Left ventricle myocardium inferior (tissue), 1 donor: ENCODE measurements at places on chromosomes 4 and X. TPM values are rescaled to one million over a fixed set of nuclear protein-coding genes. Genes with fewer than 3 reads are reported as not detected.
A peak's percentile ranks its signal among the peaks of the same experiment; 100 is the strongest.

GRCh38 chrX:40060356-40060845, 37.4 kb downstream of the BCOR start:
- DNase-seq: no peak

- DNase-seq: peak; percentile 82
Observed at GRCh38 chr4:7256984-7257810, 64.9 kb downstream of the SORCS2 start.

DNA sequence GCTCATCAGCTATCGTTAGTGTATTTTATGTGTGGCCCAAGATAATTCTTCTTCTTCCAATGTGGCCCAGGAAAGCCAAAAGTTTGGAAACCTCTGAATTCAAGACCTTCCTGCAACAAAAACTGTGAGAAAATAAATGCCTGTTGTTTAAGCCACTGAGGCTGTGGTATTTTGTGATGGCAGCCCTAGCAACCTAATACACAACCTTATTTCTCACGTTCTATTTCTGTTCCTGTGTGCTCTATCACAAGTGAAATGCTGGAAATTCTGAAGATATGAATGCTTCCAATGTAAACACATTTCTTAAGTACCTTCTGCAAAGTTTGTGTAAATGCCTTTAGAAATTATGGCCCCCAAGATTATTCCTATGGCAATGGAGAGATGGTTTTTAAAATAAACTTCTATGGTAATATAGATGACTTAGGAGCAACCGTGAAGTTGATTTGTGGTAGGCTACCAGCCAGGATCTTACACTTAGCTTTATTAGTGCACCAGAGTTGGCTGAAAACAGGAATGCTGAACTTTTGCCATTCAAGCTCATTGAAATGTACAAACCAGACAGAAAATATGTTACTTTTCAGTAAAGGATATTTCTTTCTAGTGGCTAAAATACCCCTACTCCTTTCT, 148.0 kb downstream of the USP46 start:
- DNase-seq: no peak

DNA sequence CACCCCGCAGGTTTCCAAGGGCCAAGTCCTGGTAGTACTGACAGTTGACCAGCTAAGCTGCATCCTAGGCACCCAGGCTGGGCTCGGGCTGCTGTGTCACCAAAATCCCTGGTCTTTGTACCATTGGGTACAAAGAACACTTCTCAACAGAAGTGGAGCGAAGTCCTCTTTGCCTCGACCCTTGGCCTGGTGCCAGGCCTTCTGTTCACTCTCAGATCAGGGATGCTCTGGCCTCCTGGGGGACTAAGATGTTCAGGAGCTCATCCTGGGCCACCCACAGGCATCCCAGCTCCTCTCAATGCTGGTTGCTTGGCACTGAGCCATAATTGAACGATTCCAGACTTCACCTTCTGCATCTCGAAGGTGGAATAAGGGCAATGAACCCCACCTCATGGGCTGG, 13.8 kb upstream of the SLC2A9 start:
- DNase-seq: no peak

GRCh38 chr4:7422898-7423180, 11.9 kb downstream of the PSAPL1 start:
- DNase-seq: no peak

- no peak for DNase-seq
Observed at GRCh38 chr4:100421361-100421978, 96.4 kb downstream of the EMCN start.

- no peak for DNase-seq
Observed at GRCh38 chr4:117421706-117422105, 336.3 kb upstream of the TRAM1L1 start.

DNA sequence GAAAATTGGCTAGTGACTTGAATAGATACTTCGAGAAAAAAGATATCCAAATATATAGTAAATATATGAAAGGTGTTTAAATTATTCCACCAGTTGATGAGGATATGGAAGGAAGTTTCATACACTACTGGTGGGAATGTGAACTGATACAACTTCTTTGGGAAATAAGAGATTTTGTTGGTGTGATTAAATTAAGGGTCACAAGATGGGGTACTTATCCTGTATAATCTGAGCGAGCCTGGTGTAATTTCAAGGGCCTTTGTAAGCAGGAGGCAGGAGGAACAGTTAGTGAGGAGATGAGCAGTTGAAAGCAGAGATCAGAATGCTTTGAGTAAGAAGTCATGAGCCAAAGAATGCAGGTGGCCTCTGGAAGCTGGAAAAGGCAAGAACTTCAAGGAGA, 192.2 kb downstream of the KCTD8 start:
- no peak for DNase-seq

GRCh38 chrX:38260231-38260630, 39.6 kb upstream of the SRPX start:
- no peak for DNase-seq

DNA sequence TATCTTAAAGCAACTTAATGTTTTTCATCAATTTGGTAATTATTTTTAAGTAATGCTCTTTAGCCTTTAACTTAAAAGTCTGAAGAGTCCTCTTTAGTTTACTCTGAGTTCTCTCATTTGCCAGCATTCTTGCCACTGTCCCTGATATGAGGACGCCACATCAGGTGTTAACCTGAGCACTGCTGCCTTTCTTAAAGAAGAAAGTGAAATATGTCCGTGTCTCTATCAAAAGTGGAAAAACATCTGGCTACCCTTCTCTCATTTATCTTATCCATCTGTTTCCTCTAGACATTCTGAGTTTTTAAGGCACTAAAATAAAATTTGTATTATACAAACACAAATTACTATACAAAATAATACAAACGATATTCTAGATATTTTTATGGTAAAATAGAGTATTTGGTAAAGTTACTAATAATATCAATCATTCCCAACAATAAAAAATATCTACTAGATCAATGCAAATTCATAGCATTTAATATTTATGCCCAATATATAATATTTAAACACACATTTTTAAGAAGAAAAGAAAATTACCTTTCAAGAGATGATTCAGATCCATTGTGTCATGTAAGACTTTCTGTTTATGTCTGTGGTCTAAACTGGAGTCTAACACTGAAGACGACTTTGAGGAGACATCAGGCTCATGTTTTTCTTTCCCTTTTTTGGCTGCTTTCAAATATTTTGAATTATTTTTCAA, 14.0 kb downstream of the CFAP97 start:
- no peak for DNase-seq

DNA sequence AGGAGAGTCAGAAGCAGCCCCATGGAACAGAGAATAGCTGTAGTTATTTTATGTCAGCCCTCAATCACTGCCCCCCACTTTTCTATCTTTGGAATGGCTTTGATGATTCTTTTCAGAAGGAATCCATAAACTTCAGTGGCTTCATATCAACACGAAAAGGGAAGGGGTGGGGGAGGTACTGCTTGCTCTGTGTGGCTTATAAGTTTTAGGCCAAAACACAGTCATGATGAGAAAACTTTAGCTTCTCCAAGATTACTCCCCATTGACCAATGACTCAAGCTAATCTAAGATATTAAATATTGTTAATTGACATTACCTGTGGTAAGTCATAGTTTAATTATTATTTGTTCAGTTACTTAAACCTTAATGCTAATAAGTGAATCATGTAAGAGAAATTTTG, 669.6 kb upstream of the FAM241A start:
- no peak for DNase-seq

- DNase-seq: no peak
Observed at GRCh38 chrX:118174516-118175098, 58.0 kb upstream of the KLHL13 start.

- DNase-seq: no peak
Observed at GRCh38 chr4:17476853-17477252, 35.0 kb downstream of the QDPR start.

- no peak for DNase-seq
Observed at GRCh38 chrX:47570794-47571193, 9.8 kb downstream of the ARAF start.

DNA sequence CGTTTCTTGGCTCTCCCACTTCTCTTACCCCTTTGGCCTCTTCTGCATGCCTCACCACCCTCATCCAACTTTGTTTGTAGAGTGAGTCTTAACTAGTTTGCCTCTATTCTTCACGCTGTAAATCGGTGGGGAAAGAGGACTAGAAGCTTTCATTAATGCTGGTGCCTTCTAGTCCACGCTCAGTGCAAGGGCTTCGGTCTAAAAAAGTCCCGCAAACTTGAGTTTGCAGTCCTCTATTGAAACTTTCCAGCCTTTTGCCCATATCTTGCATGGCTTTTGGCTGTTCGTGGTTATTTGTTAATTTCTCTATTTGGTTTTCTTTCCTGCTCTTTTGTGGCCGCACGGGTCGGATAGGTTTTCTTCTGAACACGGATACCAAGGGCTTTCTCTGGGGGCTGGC, 868 bp downstream of the DACH2 start:
- DNase-seq: no peak

DNA sequence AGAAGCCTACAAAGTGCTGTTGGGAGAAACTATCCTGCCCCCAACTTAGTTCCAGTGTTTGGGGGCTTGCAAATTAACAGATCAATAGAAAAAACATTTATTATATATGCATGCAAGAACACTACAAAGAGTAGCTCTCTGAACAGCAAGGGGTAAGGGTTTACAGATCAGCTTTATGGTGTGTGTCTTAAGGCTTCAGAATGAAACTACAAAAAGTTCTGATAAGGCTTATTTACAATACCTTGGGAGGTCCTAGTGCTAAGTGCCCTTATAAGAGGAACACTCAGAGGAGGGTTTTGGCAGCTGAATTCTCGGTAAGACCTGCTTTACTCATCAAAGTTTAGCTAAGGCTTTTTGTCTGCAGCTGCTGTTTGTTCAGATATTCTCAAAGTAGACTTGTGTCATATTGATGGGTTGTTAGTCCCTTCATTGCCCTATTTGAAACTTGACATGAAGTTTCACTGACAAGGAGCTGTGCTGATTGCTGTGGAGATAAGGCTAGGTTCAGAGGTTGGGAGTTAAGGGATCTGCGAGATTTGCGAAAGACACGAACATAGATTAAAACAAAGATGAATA, 7.7 kb downstream of the ERVMER34-1 start:
- no peak for DNase-seq

- DNase-seq: no peak
Observed at GRCh38 chr4:110641218-110641617, 18.3 kb upstream of the PITX2 start.

DNA sequence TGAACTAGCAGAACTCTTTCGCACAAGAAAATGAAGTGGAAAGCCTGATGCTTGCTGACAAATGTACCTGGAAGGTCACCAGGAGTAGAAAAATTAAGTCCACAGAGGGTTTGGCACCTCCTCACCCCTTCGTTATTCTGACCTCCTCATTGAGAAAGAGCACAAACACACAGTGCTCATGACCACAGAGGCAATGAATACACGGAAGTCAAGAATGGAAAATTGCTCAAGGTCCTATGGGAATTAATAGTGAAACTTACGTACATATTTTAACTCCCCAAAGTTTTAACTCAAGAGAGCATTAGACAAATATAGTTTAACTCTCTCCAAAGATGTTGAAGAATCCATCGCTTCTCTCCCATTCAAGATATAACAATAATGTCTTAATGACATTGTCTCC, 83.6 kb upstream of the CAMK2D start:
- DNase-seq: no peak

DNA sequence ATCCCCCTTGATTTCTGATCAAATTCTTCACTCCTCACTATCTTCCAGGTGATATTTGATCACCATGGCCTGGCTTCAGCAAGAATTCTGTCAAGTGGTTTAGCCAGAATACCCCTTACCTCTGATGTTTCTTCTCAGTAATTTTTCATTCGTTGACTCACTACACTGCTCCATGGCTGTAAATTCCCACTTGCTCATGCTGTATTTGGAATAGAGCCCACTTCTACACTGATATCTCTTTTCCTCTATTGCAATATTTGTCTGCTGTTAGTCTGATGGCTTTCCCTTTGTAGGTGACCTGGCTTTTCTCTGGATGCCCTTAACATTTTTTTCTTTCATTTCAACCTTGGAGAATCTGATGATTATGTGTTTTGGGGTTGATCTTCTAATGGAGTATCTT, 73.9 kb upstream of the DIPK2B start:
- DNase-seq: no peak

GRCh38 chr4:96326846-96327245, 487.0 kb downstream of the PDHA2 start:
- no peak for DNase-seq

DNA sequence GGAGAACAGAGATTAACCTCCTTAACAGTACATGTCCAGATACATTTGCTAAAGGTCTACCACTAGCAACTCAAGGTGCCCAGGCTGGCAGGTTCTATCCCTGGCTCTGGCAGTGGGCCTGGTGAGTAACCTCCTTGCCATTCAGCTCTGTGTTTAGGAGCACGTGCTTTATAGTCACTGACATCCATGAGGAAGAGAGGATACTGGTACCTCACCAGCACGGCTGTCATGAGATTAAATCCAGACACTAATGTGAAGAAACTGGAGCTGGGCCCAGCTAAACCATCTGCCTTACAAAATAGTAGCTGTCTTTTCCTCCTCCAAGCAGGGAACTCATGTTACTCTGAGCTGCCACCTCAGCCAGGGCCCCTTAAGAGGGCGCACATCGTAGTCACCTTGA, 45.3 kb downstream of the GPRASP3 start:
- no peak for DNase-seq

- DNase-seq: no peak
Observed at GRCh38 chr4:75953509-75953908, 12.7 kb upstream of the NAAA start.

DNA sequence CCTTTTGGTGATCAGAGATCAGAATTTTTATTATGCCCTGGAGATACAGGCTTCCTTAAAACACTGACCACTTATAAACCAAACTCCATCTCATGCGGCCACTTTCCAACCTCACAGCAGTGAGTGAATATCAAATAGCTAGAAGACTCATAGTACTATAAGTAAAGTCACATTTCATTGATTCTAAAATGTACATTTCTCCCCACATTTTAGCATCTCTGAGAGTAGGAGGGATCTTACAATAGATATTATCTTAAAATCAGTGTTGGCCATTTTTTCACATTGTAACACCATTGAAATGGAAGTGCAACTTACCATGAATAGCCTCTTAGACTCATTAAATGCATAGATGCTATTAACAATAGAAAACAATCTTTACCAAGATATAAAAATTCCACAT, 17.4 kb downstream of the PCYT1B start:
- DNase-seq: no peak

GRCh38 chr4:6391186-6391851, 81.1 kb downstream of the PPP2R2C start:
- no peak for DNase-seq

- DNase-seq: no peak
Observed at GRCh38 chrX:48753708-48754228, 7.8 kb upstream of the GLOD5 start.

- DNase-seq: no peak
Observed at GRCh38 chrX:30248854-30249253, 1.9 kb downstream of the MAGEB1 start.

GRCh38 chrX:101676571-101676970, 16.9 kb upstream of the ARMCX2 start:
- DNase-seq: no peak

The GATA1 gene
- not detected for total RNA-seq

The HDAC8 gene
- total RNA-seq: 19.3 TPM

The CSAG1 gene
- total RNA-seq: not detected

The NMU gene
- total RNA-seq: not detected

The REPS2 gene
- total RNA-seq: 7.6 TPM

The CLDN22 gene
- total RNA-seq: not detected

The CXorf58 gene
- 0.49 TPM for total RNA-seq

The ERAS gene
- total RNA-seq: not detected

The ARHGAP24 gene
- total RNA-seq: 13.7 TPM

The NAT8L gene
- 0.52 TPM for total RNA-seq

The CC2D2A gene
- 9.6 TPM for total RNA-seq

The RPA4 gene
- not detected for total RNA-seq

The SSX4B gene
- total RNA-seq: not detected

The DMRTC1 gene
- not detected for total RNA-seq

The DNAJB14 gene
- 16.4 TPM for total RNA-seq

The TMEM33 gene
- total RNA-seq: 22.5 TPM

The SHOX gene
- not detected for total RNA-seq
